Stimulated activated CD8-positive, alpha-beta memory T cell treated with anti-CD3 and anti-CD28 coated beads, Interleukin-15, amount 100 ng/mL, for 4 hours (primary cell): ENCODE measurements at places on chromosomes 13 and 19.

DNA sequence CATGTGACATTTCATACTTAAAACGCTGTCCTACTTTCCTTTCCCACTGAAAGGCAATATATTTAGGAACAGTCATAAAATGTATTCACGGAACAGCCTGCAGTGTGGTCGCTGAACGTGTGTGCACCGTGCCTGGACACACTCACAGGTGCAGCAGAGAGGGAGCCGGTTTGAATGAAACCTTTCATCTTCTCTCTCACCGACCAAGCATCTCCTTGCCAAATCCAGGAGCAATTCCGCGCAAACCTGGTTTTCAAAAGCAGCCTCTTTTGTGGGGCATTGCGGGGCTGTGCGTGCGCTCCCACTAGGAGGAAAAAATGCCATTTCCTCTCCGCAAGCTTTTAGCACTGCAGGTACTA is 1.0 kb downstream of the DCLK1 start:
- no peak for DNase-seq

- no peak for DNase-seq
Observed at GRCh38 chr13:42526804-42527203, 47.1 kb upstream of the TNFSF11 start.

DNA sequence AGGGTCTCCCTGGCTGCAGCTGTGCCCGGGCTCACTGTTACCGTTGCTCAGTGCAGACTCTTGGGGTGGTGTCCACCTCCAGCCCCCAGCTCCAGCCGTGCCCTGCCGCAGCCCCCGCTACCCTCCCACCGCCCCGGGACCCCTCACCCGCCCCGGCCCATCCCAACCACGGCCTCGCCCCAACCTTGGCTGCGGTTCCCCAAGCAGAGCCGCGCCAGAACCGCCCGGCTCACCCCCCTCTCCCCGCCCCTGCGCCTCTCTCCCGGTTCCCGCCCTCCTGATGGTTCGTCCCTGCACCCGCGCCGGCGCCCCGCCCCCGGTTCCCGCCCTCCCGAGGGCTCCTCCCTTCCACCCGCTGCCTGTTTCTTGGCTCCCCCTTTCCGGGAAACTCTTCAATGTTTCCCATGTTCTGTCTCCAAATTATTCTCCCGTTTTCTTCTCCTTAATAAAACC is 40.3 kb downstream of the ANKRD10 start:
- no peak for DNase-seq

- no peak for DNase-seq
Observed at GRCh38 chr19:21824679-21825078, 11.3 kb downstream of the ZNF43 start.

DNA sequence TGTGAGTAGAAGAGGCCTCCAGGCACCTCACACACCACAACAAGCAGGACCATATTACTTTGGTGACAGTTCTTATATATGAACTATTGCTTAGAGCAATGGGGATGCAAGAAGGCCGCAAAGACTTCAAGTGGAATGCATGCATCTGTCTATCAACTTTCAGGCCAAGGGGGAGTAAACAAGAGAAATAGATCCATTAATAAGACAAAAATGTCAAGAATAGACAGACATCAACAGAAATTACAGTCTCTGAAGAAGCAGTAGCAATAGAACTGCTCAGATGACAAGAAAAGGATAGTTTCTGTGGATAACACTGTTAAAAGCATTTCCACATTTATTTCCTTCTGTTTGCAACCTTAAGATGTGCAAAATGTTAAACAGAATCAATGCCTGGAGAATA is 1057.7 kb downstream of the UQCRFS1 start:
- DNase-seq, result no peak

DNA sequence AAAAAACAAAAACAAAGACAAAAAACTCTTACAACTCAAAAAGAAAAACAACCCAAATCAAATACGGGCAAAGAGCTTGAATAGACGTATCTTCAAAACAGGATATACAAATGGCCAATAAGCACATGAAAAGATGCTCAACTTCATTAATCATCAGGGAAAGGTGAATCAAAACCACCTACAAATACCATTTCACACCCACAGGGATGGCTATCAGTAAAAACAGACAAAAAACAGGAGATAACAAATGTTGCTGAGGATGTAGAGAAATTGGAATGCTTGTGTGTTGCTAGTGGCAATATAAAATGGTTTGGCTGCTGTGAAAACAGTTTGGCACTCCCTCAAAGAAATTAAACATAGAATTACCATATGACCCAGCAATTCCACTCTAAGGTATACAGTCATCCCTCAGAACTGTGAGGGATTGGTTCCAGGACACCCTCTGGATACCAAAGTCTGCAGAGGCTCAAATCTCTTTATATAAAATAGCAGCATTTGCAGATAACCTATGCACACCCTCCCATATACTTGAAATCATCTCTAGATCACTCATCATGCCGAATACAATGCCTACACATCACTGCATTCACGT is 29.7 kb downstream of the MLLT1 start:
- DNase-seq, result no peak

DNA sequence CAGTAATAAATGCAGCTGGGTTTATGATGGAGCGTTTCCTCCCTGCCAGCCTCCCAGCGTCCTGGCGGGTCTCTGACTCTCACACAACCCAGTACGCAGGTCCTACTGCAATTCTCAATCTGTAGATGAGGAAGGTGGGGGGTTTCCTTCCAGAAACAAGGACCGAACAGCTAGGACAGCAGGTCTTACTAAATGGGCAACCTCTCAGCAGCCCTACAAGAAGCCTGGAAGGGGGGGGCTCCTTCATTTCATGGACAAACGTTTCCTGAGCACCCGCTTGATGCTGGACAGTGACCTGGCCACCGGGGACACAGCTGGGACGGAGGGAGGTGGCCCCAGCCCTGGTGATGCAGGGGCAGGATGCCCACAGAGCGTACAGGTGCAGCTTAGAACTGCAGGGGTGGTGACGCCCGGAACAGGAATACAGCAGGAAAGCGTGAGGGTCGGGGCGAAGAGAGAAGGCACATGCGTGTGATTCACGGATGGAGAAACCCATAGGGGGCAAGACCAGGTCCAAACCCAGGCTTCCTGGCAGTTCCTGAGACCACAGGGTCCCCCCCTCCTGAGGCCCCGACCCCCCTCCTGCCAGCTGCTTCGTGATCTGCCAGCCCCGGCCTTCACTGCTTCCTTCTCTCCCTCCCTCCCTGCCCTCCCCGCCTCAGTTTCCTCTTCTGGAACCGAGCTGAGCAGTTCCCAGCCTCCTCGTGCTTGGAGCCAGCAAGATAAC is 732 bp upstream of the C2CD4C start:
- no peak for DNase-seq

GRCh38 chr13:74306496-74306895 is 172.3 kb upstream of the KLF12 start:
- DNase-seq, result no peak

DNA sequence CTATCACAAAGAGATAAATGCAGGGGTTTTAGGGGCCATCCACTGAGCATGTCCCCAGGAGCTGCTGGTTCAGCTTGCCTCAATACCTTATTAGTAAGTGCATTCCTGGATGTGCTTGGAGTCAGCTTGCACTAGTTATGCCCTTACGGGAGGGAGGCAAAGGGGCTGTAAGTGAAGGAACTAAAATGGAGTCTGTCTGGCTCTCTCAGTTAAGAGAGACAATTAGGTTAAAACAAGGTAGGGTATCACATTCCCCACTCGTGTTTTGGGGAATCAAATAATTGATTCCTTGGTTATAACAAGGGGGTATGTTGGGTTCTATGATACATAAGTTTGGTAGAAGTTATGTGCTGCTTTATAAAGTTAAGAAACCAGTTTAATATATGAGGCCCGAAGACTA is 78.9 kb downstream of the ZNF100 start:
- no peak for DNase-seq

GRCh38 chr13:106628936-106629659 is 61.2 kb upstream of the ARGLU1 start:
- no peak for DNase-seq

GRCh38 chr19:13077240-13077639 is 25.4 kb downstream of the LYL1 start:
- DNase-seq, result no peak

DNA sequence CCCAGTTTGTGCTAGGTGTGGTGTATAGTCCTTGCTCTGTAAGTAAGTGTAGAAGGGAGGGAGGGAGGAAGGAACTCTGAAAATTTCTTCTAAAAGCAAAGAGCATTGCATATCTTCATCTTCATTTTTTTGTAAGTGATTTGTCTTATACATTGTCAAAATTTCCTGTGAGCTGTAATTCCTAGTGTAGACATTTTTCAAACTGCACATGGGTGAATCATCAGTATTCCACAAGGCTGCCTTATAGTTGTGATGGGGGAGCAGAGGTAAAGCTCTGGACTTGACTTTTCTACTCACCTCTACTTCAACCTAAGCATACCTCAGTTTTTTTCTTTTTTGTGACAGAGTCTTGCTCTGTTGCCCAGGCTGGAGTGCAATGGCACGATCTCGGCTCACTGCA is 86.9 kb downstream of the CDK8 start:
- DNase-seq, result no peak
